ENCODE measurements at places on chromosomes 7 and 10.

DNA sequence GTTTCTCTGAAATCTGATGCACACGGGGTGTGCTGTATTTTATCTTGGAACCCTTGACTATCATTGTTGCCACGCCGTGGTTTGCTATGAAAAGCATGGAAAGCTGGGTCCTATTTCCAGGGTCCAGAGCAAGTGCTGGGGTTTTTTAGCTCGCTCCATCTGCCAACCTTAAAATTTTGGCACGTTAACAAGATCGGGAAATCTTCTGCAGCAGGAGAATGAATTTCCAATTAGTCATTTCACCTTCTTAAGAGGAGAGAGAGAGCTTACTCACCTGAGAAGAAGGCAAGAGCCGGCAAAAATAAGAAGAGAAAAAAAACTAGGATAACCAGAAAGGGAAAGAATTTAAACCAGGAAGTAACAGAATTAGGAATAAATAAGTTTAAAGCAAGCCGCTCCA, 223.6 kb upstream of the CELF2 start:
- DNase-seq, result no peak

- no peak for DNase-seq
Observed at GRCh38 chr10:61492364-61492995, 39.3 kb upstream of the TMEM26 start.

GRCh38 chr10:78547397-78547796, 513.7 kb downstream of the RPS24 start:
- DNase-seq, result no peak

GRCh38 chr7:73507556-73507955, 14.5 kb downstream of the BAZ1B start:
- DNase-seq, result no peak

DNA sequence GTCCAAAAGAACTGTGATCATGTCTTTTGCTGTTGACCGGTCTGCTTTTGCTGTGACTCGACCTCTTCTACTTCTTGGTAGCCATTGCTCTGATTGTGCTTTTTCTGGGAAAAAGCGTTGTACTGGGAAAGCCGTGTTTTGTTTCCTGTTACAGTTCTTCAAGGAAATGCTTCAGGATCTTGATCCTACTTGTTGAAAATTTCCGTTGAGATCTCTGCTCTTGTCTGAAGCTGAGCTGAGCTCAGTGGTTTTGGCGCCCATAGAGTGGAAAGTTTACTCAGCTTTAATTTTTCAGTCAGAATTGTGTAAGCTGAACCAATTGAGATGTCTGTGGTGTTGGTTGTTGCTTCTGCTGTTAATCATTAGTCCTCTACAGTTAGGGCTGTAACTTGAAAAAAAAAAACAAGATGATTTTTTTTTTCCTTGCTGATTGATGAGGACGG, 302.2 kb downstream of the CCDC3 start:
- DNase-seq, result no peak

DNA sequence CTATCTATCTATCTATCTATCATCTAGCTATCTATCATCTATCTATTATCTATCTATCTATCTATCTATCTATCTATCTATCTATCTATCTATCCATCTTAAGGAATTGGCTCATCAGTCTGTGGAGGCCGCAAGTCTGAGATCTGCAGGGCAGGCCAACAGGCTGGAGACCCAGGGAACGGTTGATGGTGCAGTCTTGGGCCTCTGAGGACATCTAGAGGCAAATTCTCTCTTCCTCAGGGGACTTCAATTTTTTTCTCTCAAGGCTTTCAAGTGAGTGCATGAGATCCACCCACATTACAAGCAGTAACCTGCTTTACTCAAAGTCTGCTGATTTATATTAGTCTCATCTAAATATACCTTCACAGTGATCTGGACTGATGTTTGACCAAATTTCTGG, 197.0 kb downstream of the GLRX3 start:
- DNase-seq, result no peak

DNA sequence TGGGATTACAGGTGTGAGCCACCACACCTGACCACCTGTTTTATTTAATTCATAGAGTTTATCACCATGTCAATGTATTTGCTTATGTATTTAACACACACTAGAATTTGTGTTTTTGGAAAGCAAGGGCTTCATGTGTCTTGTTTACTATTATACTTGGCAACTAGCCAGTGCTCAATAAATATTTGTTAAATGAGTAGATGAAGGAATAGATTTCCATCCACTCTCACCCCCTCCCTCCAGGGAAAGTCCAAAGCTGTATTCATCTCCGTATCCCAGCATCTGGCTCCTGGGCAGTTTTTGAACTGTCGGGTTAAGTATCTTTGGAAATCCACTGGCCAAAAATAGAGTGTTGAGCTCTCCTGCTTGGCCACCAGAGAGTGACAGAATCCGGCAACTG, 4.6 kb upstream of the RADIL start:
- DNase-seq, result no peak

DNA sequence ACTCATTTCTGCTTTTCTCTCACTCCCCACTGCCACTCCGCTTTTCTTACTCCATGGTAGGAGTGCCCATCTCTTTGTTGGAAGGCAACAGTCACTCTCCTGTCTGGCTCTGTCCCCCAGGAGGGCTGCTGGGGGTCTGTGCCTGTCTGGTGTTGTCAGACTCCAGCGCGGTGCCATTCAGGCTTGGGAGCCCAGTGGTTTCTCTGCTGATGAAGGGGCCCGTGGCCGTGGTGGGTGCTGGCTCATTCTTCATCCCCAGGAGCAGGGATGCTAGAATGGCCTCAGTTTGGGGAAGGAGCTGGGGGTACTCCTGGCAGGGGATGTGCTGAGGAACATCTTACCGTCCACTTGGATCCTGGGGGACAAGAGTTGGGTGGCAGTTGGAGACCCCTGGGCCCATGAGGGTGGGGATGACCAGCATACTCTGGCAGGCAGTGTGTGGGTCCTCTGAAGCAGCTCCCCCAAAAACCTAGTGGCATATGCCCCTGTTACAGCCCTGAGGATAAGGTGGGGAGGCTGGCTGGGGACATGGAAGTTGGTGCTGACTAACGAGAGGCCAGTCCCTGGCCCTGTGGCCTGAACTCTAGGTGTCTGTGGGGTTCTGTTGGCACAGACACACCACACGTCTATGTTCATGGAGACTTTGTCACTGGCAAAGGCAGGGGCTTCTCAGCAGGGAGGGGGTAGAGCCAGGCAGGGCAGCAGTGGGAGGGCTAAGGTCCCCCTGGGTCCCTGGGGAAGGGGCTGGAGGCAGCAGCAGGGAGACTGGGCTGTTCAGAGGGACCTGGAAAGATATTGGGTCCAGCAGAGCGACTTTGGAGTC, 102.8 kb upstream of the RET start:
- no peak for DNase-seq

- DNase-seq, result no peak
Observed at GRCh38 chr10:124745673-124746072, 1.5 kb upstream of the FAM53B start.

GRCh38 chr10:73871295-73872189, 2.8 kb downstream of the CAMK2G start:
- no peak for DNase-seq

GRCh38 chr7:142791502-142791901, 20.7 kb downstream of the PRSS2 start:
- no peak for DNase-seq

GRCh38 chr7:126529254-126529653, 723.5 kb downstream of the GRM8 start:
- DNase-seq, result no peak

DNA sequence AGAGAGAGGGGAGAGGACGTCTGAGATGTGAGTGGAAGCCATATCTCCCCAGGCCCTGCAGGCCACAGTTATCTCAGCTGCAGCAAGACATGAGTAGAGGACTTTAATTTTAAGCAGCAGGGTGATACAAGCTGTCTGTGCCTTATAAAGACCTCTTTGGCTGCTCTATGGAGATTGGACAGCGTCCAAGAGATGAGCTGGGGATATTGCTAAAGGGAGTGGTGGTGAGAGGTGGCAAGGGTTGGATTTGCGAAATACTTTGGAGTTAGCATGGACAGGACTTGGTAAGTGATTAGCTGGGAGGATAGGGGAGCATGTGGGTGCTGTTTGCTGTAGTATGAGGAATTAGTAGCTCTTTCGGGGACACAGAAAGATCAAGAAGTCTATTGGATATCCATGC, 191.8 kb downstream of the CACNB2 start:
- DNase-seq, result no peak

DNA sequence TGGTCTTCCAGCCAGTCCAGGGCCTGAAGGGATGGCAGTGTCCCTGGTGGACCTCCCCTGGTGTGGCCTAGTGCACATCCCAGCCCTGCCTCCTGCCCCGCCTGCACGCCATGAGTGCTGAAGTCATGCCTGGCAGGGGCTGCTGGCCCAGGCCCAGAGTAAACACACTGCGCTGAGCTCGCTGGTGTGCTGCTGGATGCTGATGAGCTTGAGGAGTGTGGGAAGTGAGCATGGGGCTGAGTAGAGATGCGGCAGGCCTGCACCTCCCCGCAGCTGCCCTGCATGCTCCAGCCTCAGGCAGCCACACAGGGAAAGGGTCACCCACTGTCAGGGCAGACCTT, 43.2 kb downstream of the HTRA1 start:
- DNase-seq, result no peak

GRCh38 chr7:3280445-3280844, 20.6 kb upstream of the SDK1 start:
- no peak for DNase-seq
